ENCODE measurements at places on chromosomes 4 and X.

- DNase-seq = no peak
Measured at GRCh38 chrX:129553619-129554288, 13.7 kb downstream of the OCRL start.

- DNase-seq = no peak
Measured at GRCh38 chr4:118087366-118087765, 53.1 kb downstream of the NDST3 start.

GRCh38 chr4:98518559-98519267 is 139.7 kb downstream of the TSPAN5 start:
- DNase-seq = no peak

DNA sequence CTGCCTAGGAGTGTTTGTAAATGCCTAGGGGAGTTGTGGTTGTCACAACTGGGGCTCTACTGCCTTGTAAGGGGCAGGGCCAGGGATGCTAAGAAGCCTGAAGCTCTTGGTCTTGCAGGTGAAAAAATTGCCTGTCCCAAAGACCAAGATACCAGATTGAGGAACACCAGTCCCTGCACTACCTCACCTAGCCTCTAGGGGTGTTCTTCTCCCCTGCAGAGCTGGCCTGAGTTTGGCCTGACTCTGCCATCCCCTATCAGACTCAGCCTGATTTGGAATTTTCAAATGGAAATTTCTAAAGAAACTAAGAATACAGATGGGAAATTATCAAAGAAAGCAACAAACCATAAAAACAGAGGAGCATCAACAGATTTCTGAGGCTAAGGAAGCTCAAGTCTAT is 90.4 kb downstream of the ZC4H2 start:
- no peak for DNase-seq

DNA sequence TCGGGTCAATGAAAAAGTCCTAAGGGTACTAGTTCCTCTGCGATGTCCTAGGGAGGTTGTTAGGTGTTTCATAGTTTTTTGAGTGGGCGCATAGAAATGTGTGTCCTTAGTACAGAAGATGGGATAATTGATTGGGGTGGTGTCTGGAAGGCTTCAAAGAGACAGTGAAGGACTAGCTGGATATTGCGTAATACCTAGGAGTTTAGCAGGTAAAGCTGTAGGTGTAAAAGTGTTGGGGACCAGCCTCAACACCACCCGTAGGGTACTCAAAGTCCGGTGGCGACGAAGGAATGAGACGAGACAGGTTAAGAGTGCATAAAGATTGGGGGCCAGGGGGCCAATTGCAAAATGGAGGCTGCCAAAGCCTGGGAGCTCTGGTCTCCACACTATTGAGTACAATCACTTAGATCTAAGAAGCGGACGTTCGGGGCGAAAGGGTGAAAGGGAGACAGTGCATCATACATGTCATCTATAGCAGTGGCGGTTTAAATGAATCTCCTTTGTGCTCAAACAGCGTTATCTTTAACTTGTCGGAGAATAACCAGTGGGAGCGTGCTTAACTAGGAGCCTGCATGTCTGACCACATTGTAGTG is 1.0 kb downstream of the TRMT44 start:
- DNase-seq = no peak

GRCh38 chrX:37834937-37835336 is 12.4 kb downstream of the DYNLT3 start:
- DNase-seq = no peak

GRCh38 chr4:153261461-153261860 is 57.2 kb downstream of the TRIM2 start:
- no peak for DNase-seq

GRCh38 chr4:101162990-101163380 is 184.3 kb downstream of the PPP3CA start:
- DNase-seq = no peak
